Stimulated activated CD8-positive, alpha-beta memory T cell treated with anti-CD3 and anti-CD28 coated beads, Interleukin-7, amount 100 ng/mL, for 1 hour (primary cell): ENCODE measurements at places on chromosomes 7 and 10.

DNA sequence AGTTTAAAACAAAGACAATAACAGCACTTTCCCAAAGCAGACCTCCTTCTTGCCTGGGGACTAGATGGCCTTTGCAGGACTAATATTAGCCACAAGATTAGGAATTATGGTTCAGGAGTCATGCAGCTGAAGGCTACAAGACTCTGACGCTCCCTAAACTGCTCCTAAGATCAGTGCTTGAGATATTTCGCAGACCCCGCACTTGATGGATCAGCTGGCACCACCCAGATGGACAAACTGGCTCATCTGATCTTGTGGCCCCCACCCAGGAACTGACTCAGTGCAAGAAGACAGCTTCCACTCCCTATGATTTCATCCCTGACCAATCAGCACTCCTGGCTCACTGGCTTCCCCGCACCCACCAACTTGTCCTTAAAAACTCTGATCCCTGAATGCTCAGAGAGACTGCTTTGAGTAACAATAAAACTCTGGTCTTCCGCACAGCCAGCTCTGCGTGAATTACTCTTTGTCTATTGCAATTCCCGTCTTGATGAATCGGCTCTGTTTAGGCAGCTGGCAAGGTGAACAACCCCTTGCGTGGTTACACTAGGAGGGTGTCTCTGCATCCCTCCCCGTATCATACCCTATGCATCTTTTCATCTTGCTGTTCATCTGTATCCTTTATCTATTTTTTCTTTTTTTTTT, 26.9 kb upstream of the NRBF2 start:
- no peak for DNase-seq

DNA sequence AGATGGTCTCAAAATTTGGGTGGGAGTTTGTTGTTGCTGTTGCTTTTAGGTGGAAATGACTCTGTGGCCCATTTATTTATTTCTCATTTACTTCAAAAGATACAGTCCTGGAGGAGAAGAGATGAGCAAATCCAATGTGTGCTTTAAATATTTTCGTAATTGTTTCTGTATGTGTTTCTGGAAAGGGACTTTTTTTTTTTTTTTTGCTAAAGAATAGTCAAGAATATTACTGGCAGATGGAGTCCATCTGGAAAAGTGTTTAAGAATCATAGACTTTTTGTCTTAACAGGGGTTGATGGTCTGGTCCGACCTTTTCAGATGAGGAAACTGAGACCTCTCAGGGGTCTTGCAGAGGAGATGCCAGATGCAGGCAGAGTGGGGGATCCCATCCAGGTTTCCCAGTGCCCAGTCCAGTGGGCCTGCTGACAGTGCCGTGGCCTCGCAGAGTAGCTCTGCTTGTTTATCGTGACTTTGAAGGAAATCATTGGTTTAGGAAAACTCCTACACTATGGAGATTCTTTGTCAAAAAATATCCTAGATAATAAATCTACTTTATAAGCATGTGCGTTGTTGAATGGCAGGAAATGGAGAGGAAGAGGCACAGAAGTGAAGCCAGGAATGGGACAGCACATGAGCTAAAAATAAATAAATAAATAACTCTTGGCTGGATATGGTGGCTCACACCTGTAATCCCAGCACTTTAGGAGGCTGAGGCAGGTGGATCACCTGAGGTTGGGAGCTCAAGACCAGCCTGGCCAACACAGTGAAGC, 164.3 kb upstream of the SVIL start:
- no peak for DNase-seq

DNA sequence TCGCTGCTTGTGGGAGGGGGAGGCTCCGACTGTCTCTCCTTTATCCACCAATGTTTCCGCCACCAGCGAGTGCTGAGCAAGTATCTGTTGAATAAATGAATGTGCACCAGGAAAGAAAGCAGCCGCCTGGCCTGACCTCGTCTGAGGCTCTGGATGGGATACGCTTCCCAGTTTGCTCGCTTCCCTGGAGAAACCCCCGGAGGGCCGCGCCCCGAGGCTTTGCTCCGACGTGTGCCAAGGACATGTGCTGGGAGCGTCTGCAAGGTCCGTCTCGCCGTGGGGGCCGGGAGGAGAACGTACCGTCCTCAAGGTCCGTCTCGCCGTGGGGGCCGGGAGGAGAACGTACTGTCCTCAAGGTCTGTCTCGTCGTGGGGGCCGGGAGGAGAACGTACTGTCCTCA, 536.4 kb downstream of the DNAJB6 start:
- DNase-seq: no peak

GRCh38 chr7:98282703-98283102, 1.2 kb downstream of the BRI3 start:
- DNase-seq: no peak

- DNase-seq: no peak
Measured at GRCh38 chr7:71285571-71286145, 153.7 kb downstream of the GALNT17 start.

DNA sequence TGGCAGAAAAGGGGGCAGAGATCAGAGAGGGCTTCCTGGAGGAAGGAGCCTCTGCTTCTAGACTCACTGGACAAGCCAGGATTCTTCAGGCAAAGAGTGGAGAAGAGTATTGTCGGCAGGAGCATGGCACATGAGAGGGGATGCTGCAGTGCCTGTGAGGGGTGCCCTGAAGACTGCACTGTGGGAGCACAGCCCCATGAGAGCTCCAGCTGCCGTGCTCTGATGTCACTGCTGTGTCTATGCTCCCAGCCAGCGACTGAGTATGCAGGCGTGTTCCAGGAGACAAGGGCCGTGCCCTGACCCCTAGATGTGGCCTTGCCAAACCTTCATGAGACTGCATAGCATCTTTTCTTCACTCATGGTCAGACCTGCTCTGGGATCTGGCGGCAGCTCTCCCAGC, 339.1 kb downstream of the RPS24 start:
- no peak for DNase-seq

- DNase-seq: no peak
Measured at GRCh38 chr10:34430685-34431084, 384.4 kb downstream of the PARD3 start.

- no peak for DNase-seq
Measured at GRCh38 chr10:6020826-6021225, 41.3 kb downstream of the IL2RA start.

- DNase-seq: no peak
Measured at GRCh38 chr7:135980012-135980551, 2.9 kb upstream of the MTPN start.

DNA sequence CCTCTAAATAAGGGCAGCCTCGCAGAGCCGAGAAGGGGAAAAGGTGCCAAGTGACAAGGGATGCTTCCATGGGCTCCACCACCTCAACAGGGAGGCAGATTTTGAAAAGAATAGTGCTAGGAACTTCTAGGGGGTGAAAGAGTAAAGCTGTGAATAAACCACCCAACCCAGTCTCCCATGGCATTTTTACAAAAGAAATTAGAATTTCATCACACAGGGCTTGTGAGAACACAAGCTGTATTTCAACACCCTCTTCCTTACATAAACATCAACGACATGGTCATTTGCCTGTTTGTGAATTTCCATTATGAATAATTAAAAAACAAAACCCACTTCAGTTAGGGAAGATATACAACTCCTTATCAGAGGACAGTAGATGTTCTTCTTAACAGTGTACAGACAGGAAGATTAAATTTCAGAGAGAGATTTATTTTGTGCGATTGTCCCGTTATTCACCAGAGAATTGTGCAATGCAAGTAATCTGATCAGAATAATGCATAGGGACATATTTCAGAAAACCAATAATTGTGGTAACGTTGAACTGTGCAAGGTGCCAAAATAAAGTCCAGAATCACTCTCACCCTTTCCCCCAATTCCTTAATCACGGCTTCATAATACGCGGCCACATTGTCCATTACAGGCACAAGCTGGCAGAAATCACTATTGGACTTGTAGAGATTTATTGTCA, 207.8 kb upstream of the MGMT start:
- DNase-seq: no peak

DNA sequence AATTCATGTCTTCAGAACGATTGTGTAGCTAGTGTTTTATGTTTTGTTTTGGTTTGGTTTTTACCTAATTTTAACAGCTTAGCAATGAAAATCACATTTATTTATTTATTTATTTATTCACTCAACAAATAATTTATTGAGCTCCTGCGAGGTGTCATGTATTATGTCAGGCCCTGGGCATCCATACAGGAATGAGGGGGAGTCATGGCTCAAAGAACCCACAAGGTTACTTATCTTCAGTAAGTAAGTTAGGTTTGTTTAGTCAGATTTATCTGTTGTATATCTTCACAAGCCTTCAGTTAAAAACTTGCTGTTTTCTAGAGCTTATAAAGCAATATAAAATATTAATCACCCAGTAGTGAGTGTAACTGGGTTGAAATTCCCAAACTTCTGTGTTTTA, 45.4 kb downstream of the FOXP2 start:
- no peak for DNase-seq

- DNase-seq: no peak
Measured at GRCh38 chr7:12951397-12951801, 264.0 kb downstream of the ARL4A start.

DNA sequence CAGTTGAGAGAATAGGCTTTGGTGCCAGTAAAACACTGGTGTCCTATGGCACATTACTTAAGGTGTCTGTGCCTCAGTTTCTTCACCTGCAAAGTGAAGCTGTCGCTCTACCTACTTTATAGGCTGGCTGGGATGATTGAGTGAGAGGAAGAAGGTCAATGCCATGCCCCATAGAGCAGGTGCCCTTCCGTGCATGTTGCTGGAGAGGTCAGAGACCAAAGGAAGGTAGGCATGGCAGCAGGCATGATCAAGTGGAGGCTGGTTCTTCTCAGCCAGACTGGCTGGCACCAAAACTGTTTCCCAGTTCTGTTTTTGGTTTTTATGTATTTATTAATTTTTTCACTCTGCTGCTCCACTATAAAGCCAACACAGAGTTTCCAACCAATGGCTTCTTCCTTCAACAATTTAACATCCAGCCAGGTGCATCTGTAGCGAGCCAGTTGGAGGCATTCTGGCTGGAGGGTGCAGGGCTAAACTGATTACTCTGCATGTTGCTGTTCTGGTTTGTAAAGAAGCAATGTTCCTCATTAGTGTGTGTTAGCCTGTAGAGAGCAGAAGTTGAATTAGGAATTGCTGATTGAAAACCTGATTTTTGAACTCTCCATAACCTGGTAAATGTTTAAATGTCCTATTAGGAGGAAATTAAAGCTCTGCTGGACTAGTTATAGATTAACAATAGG, 144.3 kb upstream of the TNS3 start:
- no peak for DNase-seq

GRCh38 chr10:1070919-1071318, 14.7 kb downstream of the WDR37 start:
- no peak for DNase-seq

DNA sequence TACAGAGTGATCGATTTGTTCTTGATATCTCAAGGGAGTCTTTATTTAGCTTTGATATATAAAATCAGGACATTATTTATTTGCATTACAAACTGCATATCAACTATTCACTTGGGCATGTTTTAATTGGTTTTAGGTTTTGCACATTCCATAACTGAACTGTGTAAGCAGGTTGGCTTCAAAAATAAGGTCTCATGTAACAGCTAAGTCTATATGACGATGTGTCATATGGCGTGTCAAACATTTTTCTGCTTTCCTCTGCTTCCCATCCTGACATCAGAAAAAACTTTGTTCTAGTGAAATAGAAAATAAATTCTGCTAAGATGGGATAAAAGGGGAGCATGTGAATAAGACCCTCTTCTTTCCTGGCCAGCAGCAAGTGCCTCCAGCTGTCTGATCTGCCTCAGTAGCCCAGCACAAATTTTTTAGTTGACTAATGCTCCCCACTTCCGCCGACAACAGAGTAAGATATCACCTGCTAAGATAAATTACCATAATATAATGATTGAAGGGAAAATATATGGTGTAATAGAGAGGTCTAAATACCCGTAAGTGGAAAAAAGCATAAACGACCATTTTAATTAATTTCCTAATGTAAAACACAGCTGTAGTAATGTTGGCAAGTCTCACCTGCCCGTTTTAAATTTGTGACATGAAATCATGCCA, 180.5 kb downstream of the TAX1BP1 start:
- no peak for DNase-seq

DNA sequence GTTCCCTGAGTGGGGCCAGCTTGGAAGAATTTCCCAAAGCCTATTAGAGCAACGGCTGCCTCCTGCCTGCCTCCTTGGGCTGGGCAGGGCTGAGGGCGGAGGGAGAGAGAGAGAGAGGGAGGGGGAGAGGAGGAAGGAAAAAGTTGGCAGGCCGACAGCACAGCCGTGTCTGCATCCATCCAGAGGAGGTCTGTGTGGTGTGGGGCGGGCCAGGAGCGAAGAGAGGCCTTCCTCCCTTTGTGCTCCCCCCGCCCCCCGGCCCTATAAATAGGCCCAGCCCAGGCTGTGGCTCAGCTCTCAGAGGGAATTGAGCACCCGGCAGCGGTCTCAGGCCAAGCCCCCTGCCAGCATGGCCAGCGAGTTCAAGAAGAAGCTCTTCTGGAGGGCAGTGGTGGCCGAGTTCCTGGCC, at the start of gene AQP1:
AQP1 (plus strand) TSS at position 293 of the 409 bp plus-strand sequence; CDS start at position 350, 57 bp downstream.
- no peak for DNase-seq

GRCh38 chr10:71912431-71912830, 51.8 kb upstream of the CHST3 start:
- DNase-seq: no peak

DNA sequence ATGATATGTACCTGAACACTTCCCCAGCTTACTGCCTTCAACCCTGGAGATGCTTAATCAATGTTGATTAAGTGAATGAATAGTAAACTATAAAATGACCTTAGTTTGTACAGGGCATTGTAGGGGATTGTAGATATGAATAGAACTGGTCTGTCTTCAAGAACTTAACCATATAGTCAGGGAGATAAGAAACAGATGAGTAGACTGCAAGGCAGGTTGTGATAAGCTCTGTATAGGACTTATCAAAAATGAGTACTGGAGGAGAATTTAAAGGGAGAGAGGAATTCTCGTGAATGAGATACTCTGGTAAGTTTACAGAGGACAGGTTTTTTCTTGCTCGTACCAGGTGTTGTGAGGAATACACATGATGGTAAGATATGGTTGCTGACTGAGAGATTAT, 27.6 kb downstream of the SGPL1 start:
- DNase-seq: no peak

DNA sequence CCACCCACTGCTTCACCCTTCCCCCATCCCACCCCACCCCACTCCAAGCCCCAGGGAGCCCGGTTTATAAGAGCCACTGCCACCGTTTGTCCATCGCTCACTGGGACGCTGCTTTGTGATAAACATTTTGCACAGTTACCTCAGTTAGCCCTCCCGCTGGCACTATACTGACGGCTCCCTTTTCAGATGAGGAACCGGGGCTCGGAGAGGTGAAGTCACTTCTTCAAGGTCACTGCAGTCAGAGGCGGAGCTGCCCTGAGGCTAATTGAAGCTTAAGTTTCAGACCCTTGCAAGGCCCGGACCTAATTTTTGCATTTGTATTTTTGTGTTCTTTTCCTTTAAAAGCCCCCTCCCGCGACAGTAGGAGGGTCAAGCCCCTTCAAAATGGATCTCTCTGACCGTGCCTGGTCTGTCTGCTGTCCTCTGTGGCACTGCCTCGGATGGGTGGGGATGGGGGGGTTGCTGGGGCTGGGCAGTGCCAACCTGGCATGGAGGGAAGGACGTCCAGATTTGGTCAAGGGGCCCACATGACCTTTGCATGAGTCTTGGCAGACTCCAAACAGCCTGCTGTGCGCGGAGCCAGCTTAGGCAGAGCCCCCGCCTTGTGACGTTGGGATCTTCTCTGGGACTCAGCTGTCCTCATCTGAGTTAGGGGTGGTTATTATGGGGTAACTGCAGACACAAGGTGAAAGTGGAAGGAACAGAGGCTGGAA, 17.7 kb upstream of the NODAL start:
- no peak for DNase-seq
